Panc1 (cell line): ENCODE measurements at places on chromosomes 16 and 17.

- no peaks in the 10 kb centered on the region for H3K4me1 ChIP-seq
- H3K4me3 ChIP-seq = no peak overlapping the region
- no peak overlapping the region for H3K27ac ChIP-seq
- no peak for DNase-seq
Measured at GRCh38 chr17:70829876-70830275, 660.5 kb downstream of the KCNJ2 start.

DNA sequence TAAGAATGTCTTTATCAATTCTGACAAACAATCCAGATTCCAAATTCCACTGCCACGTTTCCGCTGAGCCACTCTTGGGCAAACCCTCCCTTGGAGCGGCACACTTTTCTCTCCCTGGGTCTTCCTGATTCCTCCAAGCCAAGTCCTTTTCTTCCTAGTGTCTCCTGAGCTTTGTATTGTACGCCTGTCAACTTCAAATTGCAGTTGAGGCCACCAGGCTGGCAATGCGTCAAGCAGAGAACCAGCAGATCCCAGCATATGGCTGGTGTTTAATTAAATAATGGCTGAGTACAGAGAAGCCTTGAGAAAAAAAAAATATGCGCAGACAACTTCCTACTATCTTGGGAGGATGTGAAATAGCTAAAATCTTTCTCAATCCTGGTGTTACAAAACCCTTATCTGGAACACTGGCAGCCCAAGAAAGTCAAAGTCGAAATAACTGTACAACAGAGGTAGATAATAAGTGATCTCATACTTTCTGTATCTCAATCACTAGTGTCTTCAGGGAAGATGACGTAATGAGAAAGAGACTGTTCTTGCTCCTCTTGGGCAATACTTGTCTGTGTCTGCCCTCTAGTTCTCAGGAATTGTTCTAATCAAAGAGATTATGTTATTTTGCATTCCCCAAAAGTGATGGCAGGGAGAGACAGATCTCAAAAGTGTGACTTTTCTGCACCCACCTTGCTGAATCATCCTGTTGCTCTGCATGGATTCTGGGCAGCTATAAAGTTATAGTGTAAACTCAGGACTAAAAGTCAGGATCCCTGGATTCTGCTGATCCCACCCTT lies 15.0 kb downstream of the SMIM36 start:
- no peak overlapping the region for H3K27ac ChIP-seq
- H3K4me3 ChIP-seq = no peak overlapping the region
- H3K27me3 ChIP-seq = no peaks in the 10 kb centered on the region
- H3K4me1 ChIP-seq = no peaks in the 10 kb centered on the region
- no peak for DNase-seq

DNA sequence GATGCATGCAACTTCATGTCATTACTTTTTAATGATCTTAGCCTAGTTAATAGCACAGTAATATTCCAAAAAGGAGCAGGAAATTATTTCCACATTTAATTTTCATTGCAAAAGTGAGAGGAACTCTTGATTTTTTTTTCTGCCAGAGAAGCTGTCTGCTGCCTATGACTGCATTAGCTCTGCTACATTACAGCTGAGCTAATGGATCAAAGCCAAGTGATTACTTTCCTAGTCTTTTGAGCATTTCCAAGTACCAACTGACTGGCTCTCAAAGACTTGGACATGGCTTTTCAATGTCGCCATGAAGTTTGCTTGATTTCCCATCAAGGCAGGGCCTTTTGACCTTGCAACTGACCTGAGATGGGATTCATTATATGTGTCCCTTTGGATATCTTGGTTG lies 356.6 kb upstream of the XYLT1 start:
- H3K36me3 ChIP-seq = no peaks in the 10 kb centered on the region
- no peak for DNase-seq

GRCh38 chr17:74555427-74555940 lies 9.6 kb upstream of the CD300C start:
- no peaks in the 10 kb centered on the region for H3K4me1 ChIP-seq
- H3K27me3 ChIP-seq = 0 out of 2 replicates have a peak, but pooled peaks cover 2% of the 10 kb centered on the region
- no peaks in the 10 kb centered on the region for H3K36me3 ChIP-seq
- DNase-seq = no peak
- H3K4me3 ChIP-seq = no peak overlapping the region
- H3K27ac ChIP-seq = no peak overlapping the region

GRCh38 chr17:66716236-66717026 lies 118.5 kb upstream of the CACNG5 start:
- H3K4me1 ChIP-seq = peaks cover 24% of the 10 kb centered on the region
- no peaks in the 10 kb centered on the region for H3K36me3 ChIP-seq
- H3K27me3 ChIP-seq = no peaks in the 10 kb centered on the region
- no peak for DNase-seq
- no peak overlapping the region for H3K27ac ChIP-seq
- H3K4me3 ChIP-seq = no peak overlapping the region

DNA sequence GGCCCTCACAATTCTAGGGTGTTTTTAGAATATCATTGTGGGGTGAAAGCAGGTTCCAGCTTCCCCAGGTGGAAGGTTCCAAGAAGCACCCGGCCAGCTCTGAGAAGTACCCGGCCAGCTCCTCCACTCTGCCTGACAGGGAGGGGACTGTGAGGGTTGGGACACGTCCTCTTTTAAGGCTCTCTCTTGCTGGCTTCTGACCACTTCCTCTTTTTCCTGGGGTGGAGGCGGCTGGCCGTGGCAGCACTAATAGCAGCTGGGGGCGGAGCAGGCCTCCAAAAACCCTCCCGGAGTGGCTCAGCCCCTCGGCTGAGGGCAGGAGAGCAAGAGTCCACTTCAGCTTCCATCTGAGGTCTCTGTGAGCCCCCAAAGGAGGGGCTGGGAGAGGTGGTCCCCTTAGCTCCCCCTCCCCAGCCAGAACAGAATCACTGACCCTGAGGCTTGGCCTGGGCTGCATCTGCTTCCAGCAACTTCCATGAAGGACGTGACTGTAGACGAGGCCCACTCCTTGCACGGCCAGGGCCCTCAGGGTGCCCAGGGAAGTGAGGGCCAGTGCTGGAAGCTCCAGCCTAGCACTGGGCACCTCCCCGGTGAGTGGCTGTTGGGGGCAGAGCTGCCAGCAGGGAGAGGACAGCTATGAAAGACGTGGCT lies 26.7 kb upstream of the PLCG2 start:
- DNase-seq = no peak
- H3K4me1 ChIP-seq = no peaks in the 10 kb centered on the region
- no peaks in the 10 kb centered on the region for H3K27me3 ChIP-seq
- no peak overlapping the region for H3K27ac ChIP-seq
- no peak overlapping the region for H3K4me3 ChIP-seq
- H3K36me3 ChIP-seq = no peaks in the 10 kb centered on the region

DNA sequence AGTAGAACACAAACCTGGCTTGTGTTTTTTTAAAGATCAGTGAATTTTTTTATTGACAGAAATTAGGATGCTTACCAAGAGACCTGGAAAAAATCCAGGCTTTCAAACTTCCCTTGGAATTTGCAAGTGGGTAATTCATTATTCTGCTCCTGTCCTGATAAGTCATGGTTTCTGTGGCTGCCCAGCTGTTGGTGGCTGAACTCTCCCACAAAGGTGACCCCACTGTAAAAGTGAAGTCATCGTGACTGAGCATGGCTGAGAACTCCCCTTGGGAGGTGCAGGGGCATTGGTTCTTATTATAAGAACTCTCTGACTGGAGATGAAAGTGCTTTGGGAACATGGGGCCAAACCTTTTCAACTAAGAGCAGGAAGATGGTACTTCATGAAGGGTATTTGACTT lies 46.6 kb upstream of the TANC2 start:
- H3K27ac ChIP-seq = no peak overlapping the region
- no peaks in the 10 kb centered on the region for H3K36me3 ChIP-seq
- no peaks in the 10 kb centered on the region for H3K4me1 ChIP-seq
- no peak overlapping the region for H3K4me3 ChIP-seq
- H3K27me3 ChIP-seq = no peaks in the 10 kb centered on the region
- DNase-seq = no peak

DNA sequence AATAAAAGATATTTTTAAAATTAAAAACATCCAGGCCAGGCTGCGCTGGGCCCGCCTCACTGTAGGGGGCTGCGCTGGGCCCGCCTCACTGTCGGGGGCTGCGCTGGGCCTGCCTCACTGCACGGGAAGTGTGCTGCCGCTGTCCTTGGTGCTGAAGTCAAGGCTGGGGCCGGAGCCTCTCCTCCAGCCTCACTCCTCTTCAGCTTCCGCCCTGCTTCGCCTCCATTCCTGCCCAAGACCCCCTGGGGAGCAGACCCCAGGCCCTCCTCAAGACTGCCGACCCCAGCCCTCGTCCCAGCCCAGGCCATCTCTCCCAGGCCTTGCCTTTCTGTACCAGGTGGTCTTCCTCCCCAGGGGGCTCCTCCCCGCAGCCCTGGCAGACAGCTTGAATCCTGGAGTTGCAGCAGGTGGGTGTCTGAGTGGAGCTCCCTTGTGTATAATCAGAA lies 26.2 kb downstream of the ENDOV start:
- no peaks in the 10 kb centered on the region for H3K36me3 ChIP-seq
- no peaks in the 10 kb centered on the region for H3K4me1 ChIP-seq
- H3K27ac ChIP-seq = no peak overlapping the region
- DNase-seq = no peak

- H3K4me1 ChIP-seq = peaks cover 5% of the 10 kb centered on the region; the same call in 1 of the 2 replicates
- no peaks in the 10 kb centered on the region for H3K27me3 ChIP-seq
- no peak for DNase-seq
- no peak overlapping the region for H3K27ac ChIP-seq
- H3K36me3 ChIP-seq = no peaks in the 10 kb centered on the region
Measured at GRCh38 chr16:27366687-27367460, 35.1 kb upstream of the IL21R start.

DNA sequence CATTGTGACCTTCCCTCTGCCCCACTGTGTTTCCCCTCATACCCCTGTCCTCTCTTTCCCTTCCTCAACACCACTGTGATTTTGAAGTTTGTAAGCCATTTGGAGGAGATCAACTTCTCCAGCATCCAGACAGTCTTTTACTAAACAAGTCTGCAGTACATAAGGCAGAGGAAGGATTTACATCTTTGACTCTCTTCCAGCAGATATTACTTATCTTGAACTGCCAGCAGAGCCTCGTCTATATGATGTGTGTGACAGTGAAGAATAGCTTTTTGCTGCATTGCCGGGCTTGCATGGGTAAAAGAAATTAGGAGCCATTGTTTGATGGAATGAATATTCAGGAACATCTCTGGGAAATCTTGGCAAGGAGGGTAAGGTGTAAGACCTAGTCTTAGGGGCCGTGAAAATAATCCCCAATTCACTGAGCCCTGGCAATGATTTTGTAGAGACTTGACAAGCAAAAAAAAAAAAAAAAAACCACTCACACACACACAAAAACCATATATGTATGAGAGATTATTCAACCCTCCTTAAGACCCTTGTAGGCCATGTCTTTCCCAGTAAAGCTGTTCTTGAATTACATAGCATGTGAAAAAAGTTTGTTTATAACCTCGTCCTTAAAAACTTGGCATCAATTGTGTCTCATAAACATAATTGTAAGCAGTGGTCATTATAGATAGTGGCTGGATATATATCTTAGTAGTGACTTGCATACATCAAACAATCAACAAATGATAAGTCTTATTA lies 903.9 kb downstream of the CDH11 start:
- H3K4me3 ChIP-seq = no peak overlapping the region
- H3K36me3 ChIP-seq = no peaks in the 10 kb centered on the region
- no peak for DNase-seq
- H3K27me3 ChIP-seq = no peaks in the 10 kb centered on the region
- no peak overlapping the region for H3K27ac ChIP-seq
- no peaks in the 10 kb centered on the region for H3K4me1 ChIP-seq

DNA sequence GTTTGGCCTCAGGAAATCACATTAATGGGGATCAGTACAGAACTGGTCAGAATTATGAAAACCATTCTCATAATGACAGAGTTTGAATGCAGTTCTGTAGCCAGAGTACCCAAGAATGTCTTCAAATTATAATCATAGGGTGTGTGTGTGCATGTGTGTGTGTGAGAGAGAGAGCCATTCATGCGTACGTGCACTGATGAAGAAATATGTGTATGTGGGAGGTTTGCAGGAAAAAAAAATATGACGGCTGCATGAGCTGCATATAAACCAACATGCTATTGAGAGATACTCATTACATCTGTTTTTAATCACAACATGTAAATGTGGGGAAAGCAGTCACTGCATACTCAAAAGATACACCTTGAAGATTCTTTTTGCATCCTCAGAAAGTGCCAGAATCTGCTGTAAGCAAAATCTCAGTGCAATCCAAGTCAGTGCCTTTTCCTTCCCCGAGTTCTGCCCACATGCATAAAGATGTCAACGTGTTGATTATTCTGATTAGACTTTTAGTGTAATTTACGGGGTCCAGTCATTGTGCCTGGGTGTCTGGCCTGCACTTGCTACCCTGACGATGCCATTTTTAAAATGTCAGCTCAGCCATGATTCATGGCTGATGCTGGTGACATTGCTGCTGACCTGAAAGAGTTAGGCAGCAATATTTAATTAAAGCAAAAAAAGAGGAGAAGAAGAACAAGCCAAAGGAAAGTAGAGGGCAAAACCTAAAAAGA lies 378.7 kb upstream of the ZFHX3 start:
- no peak for DNase-seq
- no peaks in the 10 kb centered on the region for H3K4me1 ChIP-seq
- H3K36me3 ChIP-seq = no peaks in the 10 kb centered on the region
- H3K27ac ChIP-seq = no peak overlapping the region
- no peak overlapping the region for H3K4me3 ChIP-seq
